AG09319 (cell line): ENCODE measurements at places on chromosomes 1 and 21.

DNA sequence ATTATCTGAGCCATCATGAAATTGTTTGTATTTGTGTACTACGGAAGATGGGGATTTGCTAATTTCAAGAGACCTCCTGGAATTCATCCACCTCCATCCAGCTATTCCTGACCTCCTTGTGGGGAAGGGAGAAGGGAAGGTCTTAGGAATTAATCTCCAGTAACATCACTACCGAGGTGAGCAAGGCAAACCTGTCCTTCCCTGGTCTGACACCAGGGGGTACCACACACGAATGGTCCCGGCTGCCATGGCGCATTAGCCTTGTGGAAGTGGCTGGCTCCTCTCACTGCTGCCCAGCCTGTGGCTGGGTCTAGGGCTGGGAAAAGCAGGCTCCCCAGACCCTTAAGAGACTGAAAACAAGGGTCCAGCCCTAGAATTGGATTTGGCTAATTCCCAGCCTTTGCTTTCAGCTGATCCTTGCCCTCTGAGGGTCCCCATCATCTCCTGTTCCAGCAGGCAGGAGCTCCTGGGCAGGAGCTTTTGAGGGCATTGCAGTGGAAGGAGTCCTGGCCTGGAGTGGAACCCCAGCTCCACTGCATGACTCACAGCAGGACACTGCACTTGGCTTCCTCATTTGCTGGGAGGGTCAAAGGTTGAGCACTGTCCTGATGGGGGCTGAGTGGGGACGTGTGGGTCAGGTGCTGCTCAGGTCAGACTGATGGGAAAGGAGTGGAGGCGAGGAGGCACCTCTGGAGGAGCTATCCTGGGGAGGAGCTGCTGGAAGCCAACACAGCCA is 34.8 kb downstream of the RIMS3 start:
- no peak for DNase-seq

- no peak for DNase-seq
Measured at GRCh38 chr1:107195476-107195875, 54.6 kb downstream of the NTNG1 start.

GRCh38 chr21:31872452-31873274 is at the start of gene HUNK:
Gene HUNK (plus strand): TSS chr21:31873020. CDS start chr21:31873675, 655 bp downstream.
- no peak for DNase-seq

- DNase-seq: no peak
Measured at GRCh38 chr1:52032785-52033131, 852 bp downstream of the KTI12 start.

GRCh38 chr1:167200272-167200671 is 20.4 kb upstream of the POU2F1 start:
- no peak for DNase-seq

DNA sequence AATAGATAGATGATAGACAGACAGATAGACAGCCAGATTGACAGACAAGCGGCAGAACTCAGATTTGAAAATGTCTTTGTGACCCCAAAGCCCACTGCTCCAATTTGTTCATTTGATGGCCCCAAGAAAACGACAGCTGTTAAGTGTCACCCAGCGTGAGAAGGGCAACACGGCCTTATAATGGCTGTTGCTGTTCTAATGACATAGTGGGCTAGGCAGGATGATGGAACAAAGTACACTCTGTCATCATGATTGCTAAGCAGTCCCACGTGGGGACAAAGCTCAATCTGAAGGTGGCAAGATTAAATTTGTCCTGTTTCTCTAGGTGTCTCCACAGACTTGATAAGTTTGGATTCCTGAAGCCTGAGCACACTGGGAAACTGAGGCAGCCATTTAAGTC is 112.9 kb downstream of the DAB1 start:
- DNase-seq: no peak

GRCh38 chr1:154629061-154629674 is 21.2 kb upstream of the ADAR start:
- DNase-seq: no peak

GRCh38 chr1:2314273-2314802 is 77.0 kb downstream of the MORN1 start:
- DNase-seq: no peak
